Choroid plexus epithelial cell (primary cell): ENCODE measurements at places on chromosomes 4 and X.

DNA sequence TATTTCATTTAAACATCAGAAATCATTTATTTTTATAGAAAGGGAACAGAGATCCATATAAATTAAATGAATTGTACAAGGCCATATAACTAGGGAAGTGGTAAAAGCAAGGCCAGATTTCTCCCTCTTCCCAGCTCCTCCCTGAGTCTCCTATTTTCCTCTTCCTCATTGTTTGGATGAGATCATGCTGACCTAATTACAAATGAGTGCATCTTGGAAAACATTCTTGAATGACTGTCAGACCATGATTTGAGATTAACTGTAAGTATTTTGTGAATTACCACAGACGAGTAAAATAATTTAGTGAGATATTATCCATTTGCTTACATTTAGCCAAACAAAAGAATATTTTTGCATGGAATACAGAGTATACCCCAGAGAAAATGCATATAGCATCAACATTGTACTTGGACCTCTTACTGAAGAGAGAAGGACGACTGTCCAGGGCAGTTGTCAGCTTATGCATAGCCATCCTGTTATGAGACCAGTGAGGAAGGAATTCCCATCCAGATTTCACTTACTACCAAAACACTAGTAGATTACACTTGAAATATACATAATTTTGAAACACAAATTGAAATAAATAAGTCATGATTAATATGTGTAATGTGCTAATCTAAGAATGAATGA lies 47.3 kb downstream of the SLAIN2 start:
- DNase-seq, result peak; percentile 46

GRCh38 chrX:97700547-97700946 lies 816.8 kb downstream of the RPA4 start:
- no peak for DNase-seq

DNA sequence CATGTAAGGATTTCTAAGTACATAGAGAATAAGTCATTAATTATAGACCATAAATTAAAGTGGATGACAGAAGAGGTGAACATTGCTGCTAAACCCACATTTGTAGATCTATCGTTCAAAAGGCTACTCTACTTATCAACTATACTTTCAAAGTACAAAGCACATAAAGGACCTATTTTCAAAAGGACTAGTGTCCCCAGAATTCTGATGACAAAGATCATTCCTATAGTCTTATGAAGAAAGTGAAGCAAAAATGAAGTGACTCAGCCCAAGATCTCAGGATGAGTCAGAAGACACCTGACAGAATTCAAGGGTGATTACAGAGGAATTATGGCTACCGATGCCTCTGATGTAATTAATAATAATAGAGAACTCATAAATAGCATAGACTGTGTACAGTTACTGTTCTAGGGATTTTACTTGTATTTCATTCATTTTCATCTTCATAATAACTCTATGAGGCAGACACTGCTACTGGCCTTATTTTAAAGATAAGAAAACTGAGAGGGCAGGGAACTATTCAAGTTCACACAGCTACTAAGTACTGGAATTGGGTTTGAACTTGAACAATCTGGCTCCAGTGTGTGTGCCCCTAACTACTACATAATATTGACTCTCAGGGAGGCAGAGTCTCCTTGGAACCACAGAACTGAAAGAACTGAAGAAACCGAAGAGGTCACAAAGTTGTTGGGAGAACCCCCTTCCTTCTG lies 17.1 kb downstream of the USP46 start:
- DNase-seq, result peak; percentile 61

- peak; percentile 19 for DNase-seq
Measured at GRCh38 chrX:13341491-13342101, 21.7 kb upstream of the ATXN3L start.

DNA sequence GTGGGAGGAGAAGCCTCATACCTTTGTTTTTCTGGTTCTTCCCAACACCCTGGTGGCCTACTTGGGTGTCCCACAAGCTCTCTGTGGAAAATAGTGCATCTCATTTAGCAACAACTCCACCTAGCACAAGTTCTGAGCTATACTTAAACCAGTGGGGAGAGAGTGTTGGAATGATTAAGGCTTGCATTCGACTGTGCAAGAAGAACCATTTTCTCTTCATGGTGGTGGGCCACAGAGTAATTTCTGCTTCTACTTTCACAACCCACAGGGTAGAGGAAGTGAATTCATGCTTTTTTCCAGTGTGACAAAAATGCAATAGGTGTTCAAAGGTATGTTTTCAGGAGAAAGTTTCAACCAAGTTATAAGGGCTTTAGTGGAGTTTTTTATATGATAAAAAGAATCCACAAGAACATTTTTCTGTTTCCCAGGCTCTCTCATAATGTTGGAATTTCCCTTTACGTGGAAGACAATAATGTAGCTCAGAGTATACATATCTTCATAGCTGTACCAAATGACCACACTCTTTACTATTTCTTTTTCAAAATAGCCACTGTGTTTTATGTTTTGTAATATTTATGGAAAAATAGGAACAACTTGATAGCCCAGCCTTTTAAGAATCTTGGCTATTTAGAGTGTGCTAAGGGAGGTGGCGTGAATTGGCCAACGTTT lies 80.3 kb upstream of the HHIP start:
- DNase-seq, result peak; percentile 56

DNA sequence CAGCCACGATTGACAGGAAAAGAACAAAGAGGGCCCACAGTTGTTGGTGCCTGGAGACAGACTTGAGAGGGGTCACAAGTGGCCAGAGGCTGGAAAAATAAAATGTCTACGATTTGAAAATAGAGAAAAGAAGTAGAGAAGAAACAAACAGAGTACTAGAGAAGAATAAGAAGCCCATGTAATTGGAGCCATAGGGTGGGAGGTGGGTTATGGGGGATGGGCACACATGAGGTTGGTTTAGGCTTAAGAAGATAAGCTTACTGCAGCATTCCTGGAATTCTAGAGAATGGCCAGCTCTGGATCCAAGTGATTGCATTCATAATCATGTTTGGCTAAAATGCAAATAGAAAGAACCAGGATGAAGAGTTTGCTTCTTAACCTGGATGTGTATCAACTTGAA lies 210.7 kb downstream of the MAML3 start:
- DNase-seq, result no peak

- DNase-seq, result peak; percentile 30
Measured at GRCh38 chr4:72951147-72951546, 118.4 kb downstream of the COX18 start.

DNA sequence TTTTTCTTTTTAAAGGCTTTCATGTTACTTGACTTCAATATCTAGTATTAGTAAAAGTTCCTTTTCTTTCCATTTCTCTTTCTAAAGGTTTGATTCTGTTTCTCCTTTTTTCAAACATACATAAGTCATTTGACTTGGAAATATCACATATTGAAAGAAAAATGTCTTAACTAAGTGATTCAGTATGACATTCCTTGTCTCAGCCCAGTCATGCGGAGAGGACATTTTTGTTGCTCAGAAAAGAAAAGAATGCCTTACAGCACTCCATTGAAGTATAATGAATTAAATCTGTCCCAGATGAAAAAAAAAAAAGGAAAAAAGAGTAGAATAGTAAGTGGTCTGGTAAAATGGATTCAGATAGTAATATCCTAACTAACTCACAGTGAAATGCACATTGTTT lies 466.1 kb downstream of the ADGRL3 start:
- DNase-seq, result peak; percentile 5
